Activated CD4-positive, alpha-beta T cell treated with anti-CD3 and anti-CD28 coated beads, Interleukin-2, Interleukin-4, amounts not matched to agents 100 ng/mL and 50 ng/mL, durations not matched to agents 16 hours and 8 hours (primary cell): ENCODE measurements at places on chromosomes 3 and 15.

GRCh38 chr15:42921342-42921731, 759 bp upstream of the TTBK2 start:
- DNase-seq = peak; percentile 23

DNA sequence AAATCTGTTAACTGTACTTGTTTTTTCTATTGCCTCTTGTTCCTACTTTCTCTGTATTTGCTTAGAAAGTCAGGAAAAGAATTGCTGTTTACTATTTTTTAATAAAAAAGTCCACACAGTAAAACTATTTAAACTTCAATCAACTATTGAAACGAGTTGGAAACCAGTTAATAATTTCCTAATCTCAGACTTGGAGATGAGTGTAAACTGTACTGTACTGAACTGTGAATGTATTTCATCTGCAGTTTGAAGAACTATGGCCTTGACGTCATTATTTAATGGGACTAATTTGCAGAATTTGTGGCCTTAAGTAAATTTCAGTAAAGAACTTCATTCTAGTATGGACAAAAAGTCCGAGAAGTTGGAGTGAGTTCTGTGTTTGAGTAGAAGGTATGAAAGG, 89.1 kb downstream of the LRRC28 start:
- DNase-seq = no peak

- DNase-seq = no peak
These were observed 32.0 kb downstream of the SELENOT start for GRCh38 chr3:150635076-150635475.

- no peak for DNase-seq
These were observed 166.3 kb downstream of the NECTIN3 start for GRCh38 chr3:111237946-111238345.

GRCh38 chr3:3739330-3740060, 59.7 kb upstream of the LRRN1 start:
- no peak for DNase-seq

DNA sequence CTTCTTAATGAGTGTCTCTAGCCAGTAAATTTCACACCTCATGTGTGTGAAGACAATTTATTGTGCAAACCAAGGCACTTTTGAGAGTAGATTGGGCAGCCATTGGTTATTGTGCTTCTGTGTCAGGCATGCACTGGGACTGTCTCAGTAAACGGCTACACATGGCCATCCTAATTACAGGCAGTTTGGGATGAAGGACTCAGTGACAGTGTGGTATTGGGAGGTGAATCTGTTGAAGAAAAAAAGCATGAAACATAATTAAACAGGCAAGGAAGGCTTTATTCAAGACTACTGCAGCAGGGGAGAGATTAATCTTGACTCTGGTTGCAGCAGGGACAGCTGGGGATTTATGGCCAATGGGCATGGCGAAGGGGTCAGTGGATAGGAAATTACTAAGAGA, 57.8 kb upstream of the NUDT16 start:
- no peak for DNase-seq

GRCh38 chr3:63015614-63016309, 140.5 kb upstream of the CADPS start:
- DNase-seq = no peak

DNA sequence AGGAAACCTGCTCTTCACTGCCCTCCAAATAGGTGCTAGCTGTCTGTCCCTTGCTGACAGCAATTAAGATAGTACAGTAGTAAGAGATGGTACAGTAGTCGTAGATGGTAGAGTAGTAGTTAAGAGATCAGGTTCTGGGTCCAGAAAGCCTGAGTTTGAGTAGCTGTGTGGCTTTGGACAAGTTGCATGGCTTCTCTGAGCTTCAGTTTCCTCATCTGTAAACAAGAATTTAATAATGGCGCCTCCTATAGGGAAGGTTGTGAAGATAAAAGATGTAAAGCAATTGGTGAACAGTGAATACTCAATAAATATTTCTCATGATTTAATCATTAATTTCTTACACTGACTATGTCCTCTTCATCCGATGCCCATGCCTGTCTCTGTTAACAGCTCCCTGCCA, 86.9 kb upstream of the BCL6 start:
- DNase-seq = peak; percentile 17

DNA sequence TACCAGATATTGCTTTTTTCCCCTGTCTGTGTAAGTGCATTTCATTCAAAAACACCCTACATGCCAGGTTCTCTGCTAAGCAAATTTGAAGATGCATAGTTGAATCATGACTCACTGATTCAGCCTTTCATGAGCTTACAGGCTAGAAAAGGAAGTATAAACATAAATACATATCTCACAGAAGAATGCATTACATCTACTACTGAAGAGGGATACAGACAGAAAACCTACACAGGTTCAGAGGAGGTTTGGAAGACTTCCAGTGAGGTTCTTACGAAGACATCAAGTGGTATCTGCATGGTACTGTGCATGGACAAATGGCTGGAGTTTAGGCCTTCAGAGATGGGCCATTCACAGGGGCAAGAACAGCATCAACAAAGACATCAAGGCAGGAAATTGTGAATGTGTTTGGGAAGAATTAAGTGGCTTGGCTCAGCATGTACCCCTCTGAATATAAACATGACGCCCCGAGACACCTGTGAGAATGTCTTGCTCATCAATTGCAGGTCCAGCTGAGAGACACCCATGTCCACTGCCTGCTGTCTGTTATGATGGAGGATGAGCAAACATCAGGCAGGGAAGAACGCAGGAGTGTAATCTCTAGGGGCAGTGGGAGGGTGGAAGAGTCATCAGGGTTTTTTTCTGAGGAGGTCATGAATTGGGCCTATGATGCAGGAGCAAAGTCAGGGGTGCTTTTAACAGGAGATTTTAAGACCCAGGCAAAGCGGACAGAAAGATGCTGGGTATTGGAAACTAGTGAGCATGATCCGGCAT, 105.1 kb upstream of the GALNT15 start:
- no peak for DNase-seq

DNA sequence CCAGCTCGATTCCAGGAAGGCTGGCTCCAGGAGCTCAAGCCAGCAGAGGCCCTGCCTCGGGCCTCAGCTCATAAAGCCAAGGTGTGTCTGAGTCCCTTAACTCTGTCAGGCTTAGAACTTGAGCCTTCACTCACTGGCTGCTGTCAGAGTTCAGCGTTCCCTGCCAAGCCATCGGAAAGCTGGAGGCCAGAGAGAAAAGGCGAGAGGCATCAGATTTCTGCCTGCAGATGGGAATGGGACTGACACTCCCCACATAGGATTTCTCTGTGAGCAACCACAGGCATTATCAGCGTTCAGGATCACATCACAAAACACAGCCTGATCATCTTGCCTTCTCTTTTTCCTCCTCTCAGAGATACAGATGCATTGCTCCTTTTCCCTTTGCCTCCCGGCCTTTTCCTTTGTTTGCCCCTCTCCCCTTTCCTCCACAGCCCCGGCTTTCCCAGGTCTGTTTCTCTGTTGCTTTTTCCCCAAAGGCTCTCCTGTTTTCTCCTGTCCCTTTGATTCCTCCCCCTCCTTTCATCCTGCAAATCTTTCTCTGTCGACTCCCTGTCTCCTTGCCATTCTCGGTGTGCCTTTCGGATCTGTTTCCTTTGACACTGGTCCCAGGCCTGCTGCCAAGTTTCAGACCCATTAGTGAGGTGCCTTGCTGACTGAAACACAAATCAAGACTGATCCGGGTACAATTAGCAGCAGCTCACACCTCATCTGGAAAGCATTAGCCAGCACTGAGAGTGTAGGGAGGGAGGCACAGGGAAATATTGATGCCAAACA, 44.5 kb upstream of the BOC start:
- no peak for DNase-seq

DNA sequence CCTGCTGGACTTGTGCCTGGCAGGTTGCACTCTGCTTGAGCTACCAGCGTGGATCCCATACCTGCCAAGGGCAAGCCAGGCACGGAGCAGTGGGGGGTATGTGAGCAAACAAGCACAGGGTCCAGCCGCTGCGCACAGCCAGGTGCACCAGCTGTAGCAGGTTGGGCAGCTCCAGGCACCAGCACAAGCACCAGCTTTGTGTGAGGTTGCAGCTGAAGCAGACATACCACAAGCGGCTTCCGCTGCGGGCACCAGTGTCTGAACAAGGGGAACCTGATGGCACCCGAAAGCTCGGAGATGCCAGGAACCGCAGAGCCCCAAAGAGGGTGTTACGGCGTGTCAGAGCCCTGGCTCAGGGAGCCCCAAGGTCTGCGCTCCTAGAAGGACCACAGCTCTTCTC, 472.7 kb upstream of the ARL6 start:
- DNase-seq = no peak

- DNase-seq = no peak
These were observed 1465.3 kb upstream of the GBE1 start for GRCh38 chr3:83226751-83227150.

DNA sequence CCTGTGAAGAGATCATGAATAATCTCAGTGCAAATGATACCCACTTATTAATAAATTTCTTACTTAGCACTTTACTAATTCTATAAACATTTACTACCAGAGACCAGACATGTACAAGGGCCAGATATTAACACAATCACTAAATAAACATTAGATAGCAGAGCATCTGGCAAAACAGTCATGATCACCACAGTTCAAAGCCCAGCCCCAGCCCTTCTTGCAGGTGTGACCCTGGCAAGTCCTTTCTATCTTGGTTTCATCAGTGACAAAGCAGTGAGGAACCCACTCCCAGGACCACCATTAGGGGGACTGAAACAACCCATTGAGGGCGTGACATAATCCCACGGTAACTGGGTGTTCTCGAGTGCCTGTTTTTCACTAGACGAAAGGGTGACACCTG, 11.6 kb downstream of the ZXDC start:
- DNase-seq = no peak

DNA sequence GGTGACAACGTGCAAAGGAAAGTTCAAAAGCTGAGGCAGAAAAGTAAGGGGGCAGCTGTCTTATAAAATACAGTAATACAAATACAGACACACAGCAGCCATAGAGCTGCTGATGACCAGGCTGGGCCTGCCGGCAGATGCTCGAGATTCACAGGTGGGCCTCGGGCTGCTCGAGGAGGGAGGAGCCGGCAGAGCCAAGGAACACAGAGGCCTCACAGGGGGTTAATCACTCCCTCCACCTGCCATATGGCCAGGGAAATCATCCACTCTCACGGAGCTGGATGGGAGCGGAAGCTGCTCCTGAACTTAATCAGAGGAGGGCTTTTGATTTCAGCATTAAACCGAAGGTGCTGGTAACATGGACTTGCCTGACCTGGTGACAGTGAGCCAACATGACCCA, 29.6 kb upstream of the MGLL start:
- DNase-seq = no peak

DNA sequence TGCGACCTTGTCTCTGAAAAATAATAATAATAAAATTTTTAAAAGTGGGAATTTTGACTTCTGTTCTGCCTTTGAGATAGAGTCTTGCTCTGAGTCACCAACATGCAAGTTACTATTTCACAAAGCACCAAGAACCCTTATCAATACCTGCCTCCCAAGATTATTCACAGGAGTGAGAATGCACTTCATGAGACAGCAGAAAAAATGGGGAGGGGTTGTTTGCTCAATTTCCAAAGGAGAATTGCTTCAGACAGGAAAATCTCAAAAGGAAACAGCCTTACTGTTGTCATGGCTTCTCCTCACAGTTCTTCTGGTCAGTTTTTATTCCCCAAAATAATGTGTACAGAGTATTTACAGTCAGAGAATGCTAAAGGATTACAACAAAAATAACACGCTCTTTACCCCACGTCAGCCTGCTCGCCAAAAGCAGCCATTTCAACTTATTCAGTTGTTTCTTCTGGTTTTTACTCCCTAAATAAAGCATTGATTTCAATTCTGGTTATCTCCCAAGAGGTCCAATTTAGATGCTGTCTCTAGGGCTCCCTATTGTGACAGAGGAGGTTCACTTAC, 89.0 kb downstream of the PPCDC start:
- no peak for DNase-seq

- no peak for DNase-seq
These were observed 214.8 kb upstream of the CTDSPL start for GRCh38 chr3:37646865-37647264.

- no peak for DNase-seq
These were observed 16.0 kb downstream of the TNK2 start for GRCh38 chr3:195892105-195893043.

DNA sequence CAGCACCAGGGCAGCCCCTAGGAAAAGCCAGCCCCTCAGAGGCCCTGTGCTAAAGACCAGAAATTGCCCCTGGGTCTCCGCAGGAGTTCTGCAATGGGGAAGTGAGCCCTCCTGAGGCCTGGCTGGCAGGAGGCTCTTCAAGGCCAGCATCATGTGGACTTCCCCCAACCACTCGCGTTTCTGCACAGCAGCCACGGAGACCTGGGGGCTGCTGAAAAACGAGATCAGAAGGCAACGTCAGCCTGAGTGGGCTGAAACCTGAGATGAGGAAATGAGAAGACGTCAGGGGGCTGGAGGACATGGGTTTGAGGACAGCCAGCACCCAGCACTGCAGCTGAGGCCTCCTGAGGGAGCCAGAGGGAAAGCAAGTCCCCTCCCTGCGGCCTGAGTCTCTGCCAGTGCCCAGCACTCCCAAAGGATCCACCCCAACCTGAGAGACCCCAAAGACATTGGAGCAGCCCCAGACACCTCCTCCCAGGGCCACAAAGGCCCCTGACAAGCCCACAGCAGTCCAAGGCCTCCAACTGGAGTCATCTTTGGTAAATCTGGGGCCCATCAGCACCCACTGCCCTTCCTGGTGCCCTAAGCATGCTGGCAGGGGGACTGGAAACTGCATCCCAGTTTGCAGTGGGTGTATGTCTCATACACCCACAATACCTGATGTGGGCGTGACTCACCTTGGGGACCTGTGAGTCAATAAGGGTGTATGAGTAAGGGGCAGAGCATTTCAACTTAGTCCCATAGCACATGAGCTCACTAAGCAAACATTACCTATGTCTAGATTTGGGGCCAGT, 29.2 kb upstream of the CYP11A1 start:
- peak; percentile 32 for DNase-seq

DNA sequence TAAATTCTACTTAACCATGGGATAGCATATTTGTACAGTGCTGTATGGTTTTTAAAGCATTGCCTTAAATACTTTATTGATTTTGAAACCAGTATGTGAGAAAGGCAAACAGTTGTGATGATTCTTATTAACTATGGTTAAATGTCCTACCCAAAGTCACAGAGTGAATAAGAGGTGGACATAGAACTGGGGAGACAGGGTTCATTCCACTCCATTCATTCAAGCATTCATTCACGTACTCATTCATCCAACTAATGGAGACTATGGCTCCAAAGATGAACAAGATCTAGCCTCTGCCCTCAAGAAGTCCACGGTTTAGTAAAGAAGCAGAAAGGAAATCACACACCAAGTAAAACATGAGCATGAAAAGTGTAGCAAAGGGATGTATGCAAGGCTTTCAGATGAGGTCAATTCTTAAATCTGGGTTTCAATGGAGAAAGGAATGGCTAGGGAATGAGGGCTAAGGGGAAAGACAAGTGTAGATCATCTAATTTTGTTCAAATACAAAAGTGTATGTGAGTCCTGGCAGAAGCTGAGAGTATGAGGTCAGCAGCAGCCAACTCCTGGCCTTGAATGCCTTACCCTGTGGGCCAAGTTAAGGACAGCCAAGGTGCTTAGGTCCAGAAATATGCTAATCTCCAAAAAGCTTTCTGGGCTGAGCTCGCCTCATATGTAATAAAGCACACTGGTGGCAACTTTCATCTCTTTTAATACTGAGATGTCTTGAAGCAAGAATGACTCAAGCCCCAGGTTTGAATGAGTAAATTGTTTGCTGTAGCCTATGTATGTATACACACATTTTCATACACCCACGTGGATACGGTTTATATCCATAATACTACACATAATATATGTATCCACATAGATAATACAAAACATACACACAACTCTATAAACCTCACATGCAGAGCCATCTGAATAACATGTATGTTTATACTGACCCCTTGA, 4.3 kb downstream of the TNIK start:
- DNase-seq = peak; percentile 15
